ENCODE measurements at places on chromosomes 3 and 15.

DNA sequence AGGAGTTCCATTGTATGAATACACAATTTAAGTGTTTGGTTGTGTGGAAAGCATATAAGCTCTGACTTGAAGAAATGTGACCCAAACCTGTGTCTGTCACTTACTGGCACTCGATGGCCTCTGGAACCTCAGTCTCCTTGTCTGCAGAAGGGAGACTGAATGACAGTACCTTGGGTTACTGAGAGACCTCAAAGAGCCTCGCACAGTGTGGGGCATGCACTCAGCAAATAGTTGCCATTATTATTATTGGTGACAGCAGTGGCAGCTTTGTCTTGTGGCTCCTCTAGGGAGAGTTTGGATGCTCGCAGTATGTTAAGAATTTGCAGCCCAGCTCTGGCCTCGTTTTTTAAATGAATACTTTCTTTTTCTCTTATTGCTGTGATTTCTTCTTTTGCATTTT lies 43.4 kb downstream of the EEFSEC start:
- no peak for DNase-seq

DNA sequence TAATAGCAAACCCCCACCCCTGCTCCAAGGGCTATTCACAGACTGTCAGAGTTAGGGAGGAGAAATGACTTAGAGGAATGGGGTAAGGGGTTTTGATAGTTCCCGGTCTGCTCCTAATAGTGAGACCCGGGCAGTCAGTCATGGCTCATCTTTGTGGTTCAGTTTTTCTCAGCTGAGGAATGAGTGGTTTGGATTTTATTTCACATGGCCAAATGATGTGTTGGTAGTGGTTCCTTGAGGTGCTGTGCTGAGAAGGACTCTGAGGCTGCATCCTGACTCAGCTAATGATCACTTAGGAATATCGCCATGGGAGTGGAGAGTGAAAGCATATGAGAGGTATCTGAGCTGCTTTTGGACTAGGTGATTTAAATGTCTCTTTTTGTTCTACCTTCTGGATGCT lies 80.2 kb downstream of the LPP start:
- no peak for DNase-seq

DNA sequence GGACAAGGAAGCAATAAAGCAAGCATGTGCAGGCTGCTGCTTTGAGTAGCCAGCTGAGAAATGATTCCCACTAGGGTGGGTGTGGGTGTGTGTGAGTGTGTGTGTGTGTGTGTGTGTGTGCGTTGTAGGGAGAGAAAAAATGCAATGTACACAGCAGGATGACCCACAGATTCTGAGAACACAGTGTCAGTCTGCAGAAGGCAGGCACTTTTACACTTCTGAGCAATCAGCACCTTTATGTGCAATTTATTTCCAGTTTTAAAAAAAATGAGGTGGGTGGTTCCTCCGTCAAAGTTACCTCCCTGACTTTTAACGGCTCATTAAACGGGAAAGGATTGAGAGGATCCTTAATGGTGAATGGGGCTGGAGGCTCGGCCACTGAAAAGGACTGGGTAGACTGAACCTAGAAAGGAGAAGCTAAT lies 38.5 kb upstream of the LIPC start:
- DNase-seq: peak; percentile 65

- DNase-seq: no peak
Observed at GRCh38 chr15:90571063-90571541, 41.4 kb downstream of the CRTC3 start.

- no peak for DNase-seq
Observed at GRCh38 chr3:9183011-9183410, 66.4 kb downstream of the SRGAP3 start.

DNA sequence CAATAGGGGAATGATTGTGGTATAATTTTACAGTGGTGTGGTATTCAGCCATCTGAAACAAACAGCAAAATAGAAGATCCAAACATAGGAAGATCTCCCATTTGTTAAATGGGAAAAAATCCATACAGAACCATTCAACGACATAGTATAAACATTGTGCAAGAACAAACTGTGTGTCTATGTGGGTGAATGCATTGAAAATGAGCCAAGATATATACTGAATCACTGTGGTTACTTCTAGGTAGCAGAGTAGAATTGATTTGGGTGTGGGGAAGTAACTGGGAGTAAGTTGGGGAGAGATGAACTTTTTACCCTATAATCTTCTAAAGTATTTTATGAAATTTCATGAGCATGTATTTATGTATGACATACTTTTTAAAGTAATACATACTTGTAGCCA lies 123.1 kb upstream of the UMPS start:
- no peak for DNase-seq

Measured in NCI-H187 treated with DMSO at 0.1 percent for 48 hours (cell line).